ENCODE measurements at places on chromosomes 6 and 20.

DNA sequence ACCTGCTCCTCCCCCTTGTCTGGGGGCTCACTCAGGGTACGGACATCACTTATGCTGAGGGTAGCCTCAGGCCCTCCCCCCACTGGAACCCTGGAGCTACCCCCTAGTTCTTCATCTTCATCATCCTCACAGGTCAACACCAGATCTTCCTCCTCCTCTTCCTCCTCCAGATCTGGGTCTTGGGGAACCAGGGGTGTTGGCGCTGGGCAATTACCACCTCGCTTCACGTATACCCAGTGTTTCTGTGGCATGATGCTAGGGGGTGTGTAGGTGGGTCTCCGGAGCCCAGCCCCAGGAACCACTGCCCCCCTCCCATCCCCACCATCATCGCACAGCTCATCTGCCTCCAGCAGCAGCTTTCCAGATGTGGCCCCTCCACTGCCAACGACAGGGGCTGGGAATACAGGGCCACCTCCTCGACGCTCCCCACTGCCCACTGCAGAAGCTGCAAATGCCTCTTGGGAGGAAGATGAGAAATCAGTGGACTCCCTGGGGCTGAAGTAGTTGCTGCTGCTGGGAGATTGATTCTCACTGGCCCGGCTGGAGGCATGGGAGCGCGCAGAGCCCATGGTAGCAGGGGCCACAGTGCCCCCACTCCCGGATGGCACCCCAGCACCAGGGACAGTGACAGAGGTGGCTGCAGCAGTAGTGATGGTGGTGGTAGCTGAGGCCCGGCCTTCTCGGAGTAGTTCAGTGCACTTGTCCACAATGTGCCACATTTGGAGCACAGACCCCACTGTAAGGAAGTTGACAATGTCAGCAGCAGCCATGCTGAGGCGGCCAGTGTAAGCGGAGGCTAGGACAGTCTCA, 1.5 kb downstream of the ZBTB22 start:
- DNase-seq, result no peak

DNA sequence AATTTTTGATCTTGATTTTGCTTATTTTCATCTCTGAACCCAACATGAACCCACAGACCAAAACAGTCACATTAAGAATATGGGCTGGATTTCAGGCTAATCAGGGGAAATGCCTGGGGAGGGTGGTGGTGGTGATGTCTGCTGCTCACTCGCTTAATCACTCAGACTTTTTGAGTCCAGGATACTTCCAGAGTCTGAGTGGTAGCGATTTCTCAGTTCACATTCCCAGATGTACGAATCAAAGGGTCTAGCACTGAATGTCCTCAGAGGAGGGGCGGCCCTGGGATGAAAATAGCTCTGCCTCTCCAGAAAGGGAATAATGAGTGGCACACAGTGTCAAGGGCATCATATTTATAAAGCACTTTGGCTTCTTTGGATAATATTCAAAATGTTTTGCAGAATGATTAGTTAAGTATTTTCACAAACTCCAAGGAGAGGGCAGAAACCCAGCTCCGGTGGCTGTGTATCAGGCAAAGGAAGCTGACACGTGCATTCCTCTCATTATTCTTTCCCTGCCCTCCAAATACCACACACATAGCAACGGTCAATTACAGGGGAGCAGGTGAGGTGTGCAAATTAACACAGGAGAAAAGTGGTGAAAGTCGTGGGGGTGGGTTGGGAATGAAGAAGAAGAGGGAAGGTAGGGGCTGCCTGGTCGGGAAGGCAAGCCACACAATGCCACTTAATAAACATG, 345.2 kb upstream of the RSPO3 start:
- DNase-seq, result no peak

DNA sequence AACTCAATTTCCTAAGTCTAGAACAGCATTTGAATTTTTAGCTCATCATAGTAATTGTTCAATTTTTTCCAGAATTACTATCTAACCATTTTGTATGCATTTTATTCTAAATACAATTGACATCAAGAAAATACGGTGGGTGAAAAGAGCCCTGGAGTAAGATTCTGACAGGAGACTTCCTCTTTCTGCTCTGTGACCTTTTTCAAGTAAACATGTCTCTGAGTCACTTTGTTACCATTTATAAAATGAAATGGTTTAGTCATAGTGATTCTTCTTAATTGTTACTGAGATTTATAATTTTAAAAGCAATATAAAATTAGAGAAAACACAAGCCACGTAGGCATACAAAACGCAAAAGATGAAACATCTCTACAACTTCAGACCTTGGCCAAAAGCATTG, 80.2 kb downstream of the PLCB1 start:
- DNase-seq, result no peak

DNA sequence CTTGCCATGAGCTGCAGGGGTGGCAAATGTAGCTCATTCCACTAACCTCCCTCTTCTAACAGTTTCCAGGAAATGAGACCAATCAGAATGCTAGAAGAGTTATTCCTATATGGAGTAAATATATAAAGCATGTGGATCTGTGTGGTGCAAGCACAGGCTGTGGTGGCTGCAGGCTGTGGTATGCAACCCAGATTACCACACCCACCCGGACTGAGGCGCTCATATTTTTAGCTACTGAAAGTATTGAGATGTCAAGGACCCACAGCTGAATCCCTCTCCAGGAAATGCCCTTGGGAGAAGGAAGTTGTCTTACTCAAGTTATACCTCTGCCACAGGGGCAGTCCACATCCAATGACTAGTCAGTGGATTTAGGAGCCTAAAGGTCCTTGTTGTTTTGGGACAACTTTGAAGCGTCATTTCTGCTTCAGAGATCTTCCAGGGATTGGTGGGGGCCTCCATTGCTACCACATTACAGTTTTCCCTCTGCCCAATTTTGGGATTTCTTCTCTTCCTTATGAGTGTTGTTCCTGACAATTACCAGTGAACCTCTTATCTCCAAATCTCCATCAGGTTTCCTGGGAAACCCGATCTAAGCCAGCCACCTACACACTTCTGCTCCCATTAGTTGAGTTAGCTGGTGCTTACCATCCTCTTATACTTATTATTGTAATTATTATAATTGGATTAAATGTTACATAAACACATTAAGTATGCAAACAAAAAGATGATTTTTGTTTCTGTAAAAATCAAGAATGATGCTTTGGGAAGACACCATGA, 12.1 kb upstream of the REPS1 start:
- DNase-seq, result no peak

All from D721Med (cell line).